ENCODE measurements at places on chromosomes 4 and X.

- no peak for DNase-seq
These were observed 20.0 kb upstream of the CAMK2D start for GRCh38 chr4:113781439-113782040.

DNA sequence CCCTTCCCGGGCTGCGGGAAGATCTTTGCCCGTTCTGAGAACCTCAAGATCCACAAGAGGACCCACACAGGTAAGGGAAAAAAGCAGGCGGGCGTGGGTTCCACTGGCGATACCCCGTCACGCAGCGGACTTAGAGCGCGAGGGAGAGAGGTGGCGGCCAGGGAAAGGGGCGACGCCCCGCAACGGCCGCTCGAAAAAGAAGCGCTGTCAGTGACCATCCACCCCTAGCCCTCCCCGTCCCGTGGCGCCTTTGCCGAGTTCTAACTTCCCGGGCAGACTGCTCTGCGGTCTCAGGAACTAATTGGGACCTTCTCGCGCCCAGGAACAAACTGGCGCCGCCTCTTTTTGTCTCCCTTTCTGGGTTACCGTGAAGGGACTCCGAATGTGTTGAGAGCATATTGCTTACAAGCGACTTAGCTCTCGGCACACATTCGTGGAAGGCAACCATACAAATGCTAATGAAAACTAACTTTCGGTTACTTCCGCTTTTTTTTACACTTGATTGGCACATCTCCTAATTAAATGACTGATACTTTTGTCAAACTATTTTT is 1.8 kb downstream of the ZIC3 start:
- no peak for DNase-seq

DNA sequence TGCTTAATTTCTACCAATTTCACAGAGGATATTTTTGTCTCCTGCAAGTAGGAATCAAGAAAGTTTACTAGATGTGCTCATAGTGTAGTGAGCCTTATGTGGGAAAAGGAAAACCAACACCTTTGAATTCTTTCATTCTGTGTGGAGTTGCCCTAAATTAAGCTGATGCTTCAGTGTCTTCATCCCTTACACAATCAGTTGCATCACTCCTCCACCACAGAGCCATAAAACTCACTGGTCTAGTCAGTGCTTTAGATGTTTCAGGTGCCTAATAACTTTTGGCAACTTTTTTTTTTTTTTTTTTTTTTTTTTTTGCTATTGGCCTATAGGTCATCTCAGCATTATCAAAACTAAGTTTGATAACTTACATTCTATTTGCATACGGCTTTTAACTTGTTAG is 41.5 kb downstream of the HHIP start:
- DNase-seq = no peak

DNA sequence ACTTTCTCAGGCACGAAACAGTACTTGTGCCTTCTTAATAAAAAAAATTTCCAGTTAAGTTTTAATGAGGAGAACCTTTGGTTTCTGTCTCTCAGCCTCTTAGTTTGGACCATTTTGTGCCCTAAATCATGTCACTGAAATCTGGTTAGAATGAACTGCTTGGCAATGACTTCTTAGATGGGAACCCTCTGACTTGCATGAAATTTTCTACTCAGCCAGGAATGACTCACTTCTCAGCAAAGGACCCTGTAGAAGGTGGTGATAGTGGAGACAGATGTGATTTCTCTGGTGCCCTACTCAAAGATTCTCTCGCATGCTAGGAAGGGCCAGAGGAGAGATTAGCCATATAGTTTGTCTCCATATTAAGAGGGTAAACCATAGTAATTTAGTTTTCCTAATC is 50.5 kb downstream of the RASL11B start:
- no peak for DNase-seq

DNA sequence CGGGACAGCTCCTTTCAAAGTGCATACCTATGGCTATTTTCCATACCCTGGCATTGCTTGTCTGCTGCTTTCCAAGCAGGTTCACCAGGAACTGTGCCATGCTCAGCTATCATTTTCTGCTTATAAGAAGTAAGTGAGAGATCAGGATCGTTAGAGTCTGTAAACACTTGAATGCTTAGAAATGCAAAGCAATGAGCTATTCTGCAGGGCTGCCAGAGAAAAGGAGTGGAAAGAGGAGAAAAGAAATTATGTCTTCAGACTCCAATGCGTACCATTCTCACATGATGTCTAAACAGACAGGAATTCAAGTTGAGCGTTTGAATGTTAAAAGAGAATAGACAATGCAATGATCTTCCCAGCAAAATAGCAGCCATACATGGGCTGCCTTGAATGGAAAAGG is 245.5 kb upstream of the SLC7A11 start:
- no peak for DNase-seq

DNA sequence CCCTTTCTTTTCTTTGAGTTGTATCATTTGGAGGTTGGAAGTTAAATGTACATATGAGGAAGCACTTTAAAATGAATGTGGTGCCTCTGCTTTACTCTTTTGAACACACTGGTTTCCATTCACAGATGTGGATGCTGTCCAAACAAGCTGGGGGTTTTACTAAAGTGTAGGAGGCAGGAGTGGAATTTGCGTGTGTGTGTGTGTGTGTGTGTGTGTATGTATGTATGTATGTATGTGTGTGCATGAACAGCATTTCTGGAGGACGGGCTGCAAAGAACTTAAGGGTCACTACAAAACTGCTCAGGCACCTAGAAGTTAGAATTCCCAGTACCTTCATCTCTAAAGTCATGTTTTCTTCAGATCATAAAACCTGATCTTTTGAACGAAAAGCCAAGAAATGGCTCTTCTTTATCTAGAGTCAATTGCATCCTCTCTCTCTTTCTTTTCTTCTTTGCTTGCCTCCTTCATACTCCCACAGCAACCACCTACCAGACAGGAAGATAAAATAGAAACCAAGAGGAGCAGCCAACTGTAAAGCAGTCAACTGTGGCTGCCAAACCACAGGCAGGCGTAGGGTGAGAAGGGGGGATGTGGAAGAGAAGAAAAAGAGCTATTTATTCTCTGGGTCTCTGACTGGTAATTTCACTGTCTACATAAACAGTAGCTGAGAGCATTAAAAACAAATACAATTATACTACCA is 177.0 kb upstream of the RASGEF1B start:
- no peak for DNase-seq

DNA sequence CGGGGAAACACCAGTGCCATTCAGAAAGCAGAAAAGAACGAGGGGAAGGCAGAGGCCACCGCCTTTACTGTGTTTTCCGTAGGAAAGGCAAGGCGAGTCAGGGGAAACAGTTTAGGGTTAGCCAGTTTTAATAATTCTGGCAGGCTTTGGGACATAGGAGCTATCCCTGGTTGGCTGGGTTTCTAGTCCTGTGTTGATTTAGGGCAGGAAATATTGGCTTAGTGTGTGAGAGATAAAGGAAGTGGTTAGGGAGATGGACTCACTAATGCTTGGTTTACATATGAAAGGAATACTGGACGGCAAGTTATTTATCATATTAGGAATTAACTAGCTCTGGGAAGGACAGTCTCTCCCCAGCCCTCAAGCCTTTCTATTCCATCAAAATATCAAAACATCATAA is 53.1 kb downstream of the SYNPO2 start:
- no peak for DNase-seq

DNA sequence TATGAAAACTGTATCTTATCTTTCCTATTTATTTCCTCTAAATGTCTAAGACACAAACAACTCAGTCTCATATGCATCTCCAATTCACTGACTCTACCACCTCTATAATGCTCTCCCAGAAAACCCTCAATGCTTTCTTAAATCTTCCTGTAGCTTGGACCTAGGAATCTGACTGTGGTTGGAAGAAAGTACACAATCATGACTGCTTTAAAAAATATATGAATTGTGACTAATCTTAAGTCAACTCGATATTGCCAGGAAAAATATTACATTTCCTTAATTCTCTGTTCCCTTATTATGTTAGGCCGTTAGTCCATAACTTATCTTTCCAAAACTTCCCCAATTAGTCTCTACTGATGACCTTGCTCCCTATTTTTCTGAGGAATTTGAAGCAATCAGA is 87.0 kb downstream of the SPCS3 start:
- DNase-seq = no peak

DNA sequence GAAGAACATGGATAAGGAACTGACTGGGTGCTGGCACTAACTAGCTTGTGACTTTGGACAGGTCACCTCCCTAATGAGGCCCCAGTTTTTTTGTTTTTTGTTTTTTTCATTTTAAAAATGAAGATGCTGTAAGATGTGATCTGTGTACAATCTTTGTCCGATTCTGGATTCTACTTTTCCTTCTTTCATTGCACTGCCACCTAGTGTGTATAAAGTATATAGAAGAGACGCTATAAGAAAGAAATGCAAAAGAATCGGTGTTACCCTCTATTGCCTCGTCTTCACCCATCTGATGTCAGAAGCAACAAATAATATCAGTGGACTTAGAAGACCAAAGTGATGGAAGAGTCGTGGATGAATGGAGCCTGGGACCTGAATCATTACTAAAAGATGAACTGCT is 58.6 kb upstream of the P2RY10 start:
- DNase-seq = no peak

- no peak for DNase-seq
These were observed 9.9 kb downstream of the ARHGAP36 start for GRCh38 chrX:131067846-131068745.

DNA sequence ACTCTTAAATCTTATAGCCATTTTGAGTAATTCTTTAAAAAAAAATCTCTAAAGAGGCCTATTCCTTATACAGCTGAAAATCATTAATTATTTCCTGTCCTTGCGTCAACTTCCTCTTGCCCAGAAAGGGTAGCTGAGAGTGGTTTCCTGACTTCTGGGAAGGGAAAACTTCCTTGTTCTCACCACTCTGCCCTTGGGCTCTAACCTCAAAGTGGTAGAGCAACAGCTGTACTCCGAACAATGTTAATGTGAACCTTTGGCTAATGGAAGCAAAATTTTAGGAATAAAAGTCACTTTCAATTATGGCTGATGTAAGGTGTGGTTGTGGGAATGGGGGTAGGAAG is 15.3 kb downstream of the KLHL2 start:
- DNase-seq = no peak

- DNase-seq = no peak
These were observed 707 bp upstream of the UNC5C start for GRCh38 chr4:95549246-95550114.

All from stimulated activated CD4-positive, alpha-beta T cell treated with anti-CD3 and anti-CD28 coated beads, Interleukin-1b, Interleukin-23, amount 100 ng/mL, for 24 hours (primary cell).